ENCODE measurements at places on chromosomes 3 and 15. TPM values are rescaled to one million over a fixed set of nuclear protein-coding genes. Genes with fewer than 3 reads are reported as not detected.

DNA sequence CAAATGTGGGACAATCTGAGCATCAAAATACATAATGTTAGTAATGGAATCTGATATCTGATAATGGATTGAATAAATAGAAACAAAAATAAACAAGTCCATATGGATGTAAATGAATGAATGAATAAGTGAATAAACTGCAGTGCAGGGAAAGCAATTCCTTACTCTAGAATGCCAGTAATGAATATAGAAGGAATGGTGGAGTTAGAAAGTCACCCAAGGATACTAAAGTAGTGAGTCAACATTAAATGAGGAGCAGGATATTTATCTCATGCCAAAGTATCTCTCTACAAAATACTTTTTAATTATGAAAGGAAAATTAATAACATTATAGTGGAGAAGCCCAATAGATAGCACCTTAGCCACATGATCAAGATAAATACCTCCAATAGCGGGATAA, 300.3 kb downstream of the FEZF2 start:
- H3K36me3 ChIP-seq = no peaks in the 10 kb centered on the region
- H3K4me1 ChIP-seq = no peaks in the 10 kb centered on the region
- no peak overlapping the region for H3K27ac ChIP-seq
- DNase-seq = no peak

DNA sequence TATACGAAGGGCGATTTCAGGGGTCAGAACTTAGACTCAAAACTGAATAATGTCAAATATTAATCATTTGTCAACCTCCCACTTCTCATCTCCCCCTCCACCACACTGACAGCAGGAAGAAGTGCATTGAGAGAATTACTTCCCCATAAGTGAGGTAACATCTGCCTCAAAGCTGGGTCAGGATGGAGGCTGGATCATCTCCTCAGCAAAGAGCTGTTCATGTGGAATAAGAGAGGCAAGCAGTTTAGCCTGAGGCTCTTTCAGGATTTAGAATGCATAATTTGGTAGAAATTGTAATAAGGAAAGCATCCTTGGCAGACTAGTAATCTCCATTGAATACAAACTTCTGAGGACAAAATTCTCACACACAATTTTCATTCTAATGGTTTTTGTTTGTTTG, 512.1 kb downstream of the ROBO1 start:
- no peaks in the 10 kb centered on the region for H3K27me3 ChIP-seq
- no peaks in the 10 kb centered on the region for H3K36me3 ChIP-seq
- DNase-seq = no peak
- no peaks in the 10 kb centered on the region for H3K4me1 ChIP-seq
- no peak overlapping the region for H3K27ac ChIP-seq
- no peak overlapping the region for H3K4me3 ChIP-seq

The NUTM1 gene
- total RNA-seq = not detected

DNA sequence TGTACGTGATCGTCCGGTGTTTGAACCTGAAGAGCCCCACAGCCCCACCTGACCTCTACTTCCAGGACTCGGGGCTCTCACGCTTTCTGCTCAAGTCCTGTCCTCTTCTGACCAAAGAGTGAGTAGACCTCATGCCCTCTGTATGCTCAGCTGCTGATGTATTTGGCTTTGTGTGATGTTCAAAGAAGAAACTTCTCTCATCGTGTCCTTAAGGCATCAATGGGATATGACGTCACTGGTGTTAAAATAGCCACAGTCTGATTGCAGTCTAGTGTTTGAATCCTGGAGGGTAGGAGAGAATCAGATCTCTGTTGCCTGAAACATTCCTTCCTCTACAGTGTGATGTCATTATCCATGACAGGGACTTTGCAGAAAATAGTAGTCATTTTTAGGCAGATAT, 28.1 kb downstream of the ABHD2 start:
- no peaks in the 10 kb centered on the region for H3K27me3 ChIP-seq
- no peak for DNase-seq
- no peak overlapping the region for H3K4me3 ChIP-seq
- peaks cover 75% of the 10 kb centered on the region for H3K4me1 ChIP-seq
- H3K27ac ChIP-seq = peak overlapping the region; percentile 36

GRCh38 chr15:78448441-78449219, 10.6 kb downstream of the IREB2 start:
- DNase-seq = no peak
- H3K27me3 ChIP-seq = no peaks in the 10 kb centered on the region
- no peak overlapping the region for H3K27ac ChIP-seq
- H3K36me3 ChIP-seq = no peaks in the 10 kb centered on the region

DNA sequence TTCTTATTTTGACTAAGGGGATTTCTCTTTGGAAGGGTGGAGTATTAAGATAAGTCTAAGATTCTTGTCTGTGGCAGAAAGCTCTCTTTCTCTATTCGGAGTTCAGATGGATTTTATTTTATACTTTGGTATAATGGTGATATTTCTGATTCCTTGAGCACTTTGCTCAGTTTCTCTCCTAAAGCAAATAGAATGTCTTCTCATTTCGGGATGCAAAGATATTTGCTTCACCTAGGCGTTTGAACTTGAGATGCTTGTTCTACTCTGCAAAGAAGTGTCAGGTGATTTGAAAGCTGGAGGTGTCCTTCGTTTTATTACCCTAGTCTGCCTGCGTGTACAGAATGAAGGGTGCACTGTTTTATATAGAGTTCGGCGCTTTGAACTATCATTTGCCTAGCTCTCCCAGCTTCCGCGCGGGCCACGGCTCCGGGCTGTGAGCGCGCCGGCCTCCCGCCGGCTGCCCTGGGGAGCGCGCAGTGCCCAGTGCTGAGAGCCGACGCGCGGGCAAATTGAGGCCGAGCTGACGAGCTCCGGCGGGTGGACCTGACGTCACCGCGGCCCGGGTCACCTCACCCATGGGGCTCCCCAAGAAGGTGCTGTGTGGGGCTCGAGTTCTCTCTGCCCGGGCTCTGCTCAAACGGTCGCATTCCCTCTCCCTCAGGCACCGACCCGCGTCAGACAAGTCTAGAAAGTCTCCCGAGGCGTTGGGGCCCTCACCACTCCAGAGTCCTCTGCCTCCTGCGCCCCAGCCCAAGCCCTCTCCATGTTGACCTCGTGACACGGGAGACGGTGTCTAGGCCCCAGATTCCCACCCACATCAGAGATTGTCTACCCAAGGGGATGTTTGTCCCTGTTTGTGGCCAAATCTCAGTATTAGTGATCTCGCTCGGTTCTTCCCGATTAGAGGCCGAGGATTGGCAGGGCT, 7.5 kb downstream of the SOX2 start:
- no peaks in the 10 kb centered on the region for H3K4me1 ChIP-seq
- H3K27ac ChIP-seq = no peak overlapping the region
- H3K4me3 ChIP-seq = no peak overlapping the region
- no peaks in the 10 kb centered on the region for H3K36me3 ChIP-seq

- no peaks in the 10 kb centered on the region for H3K27me3 ChIP-seq
- H3K27ac ChIP-seq = no peak overlapping the region
- H3K4me1 ChIP-seq = peaks cover 14% of the 10 kb centered on the region
Observed at GRCh38 chr3:128390867-128391266, 75.8 kb downstream of the DNAJB8 start.

DNA sequence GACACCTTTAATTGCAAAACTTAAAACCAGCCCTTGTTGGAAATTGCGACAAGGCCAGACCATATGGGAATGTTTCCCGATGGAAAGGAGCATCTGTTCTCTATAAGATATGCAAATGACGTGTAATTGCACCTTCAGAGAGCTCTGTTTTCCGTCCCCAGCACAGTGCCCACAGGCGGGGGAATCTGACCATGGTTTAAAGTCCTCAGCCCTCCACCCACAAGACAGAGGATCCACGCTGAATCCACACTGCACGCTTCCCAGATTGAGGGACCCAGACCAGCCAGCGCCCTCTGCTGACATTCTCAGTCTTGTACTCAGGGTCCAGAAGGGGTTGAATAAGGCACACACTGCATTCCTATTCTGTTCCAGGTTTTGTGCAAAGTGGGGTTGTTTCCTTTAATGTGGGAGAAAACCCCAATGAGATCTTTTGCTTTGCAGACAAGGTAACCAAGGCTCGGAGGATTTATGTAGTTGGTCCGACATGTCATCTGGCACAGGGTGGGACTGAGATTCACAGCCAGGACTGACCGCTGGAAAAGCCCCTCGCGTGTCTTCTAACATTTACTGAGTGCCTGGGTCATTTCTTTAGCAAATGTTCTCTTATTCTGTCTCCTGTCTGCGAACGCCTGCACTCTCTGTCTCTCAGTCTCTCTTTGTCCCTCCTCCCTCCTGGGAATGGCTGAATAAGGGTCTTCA, 36.8 kb upstream of the KLHL25 start:
- no peaks in the 10 kb centered on the region for H3K27me3 ChIP-seq
- H3K27ac ChIP-seq = no peak overlapping the region
- no peaks in the 10 kb centered on the region for H3K4me1 ChIP-seq
- peak; percentile 71 for DNase-seq
- H3K4me3 ChIP-seq = no peak overlapping the region
- no peaks in the 10 kb centered on the region for H3K36me3 ChIP-seq

- H3K4me3 ChIP-seq = no peak overlapping the region
- H3K27me3 ChIP-seq = no peaks in the 10 kb centered on the region
- H3K27ac ChIP-seq = no peak overlapping the region
- no peaks in the 10 kb centered on the region for H3K36me3 ChIP-seq
Observed at GRCh38 chr3:79886204-79886603, 118.4 kb upstream of the ROBO1 start.

The FURIN gene
- total RNA-seq = 101 TPM

DNA sequence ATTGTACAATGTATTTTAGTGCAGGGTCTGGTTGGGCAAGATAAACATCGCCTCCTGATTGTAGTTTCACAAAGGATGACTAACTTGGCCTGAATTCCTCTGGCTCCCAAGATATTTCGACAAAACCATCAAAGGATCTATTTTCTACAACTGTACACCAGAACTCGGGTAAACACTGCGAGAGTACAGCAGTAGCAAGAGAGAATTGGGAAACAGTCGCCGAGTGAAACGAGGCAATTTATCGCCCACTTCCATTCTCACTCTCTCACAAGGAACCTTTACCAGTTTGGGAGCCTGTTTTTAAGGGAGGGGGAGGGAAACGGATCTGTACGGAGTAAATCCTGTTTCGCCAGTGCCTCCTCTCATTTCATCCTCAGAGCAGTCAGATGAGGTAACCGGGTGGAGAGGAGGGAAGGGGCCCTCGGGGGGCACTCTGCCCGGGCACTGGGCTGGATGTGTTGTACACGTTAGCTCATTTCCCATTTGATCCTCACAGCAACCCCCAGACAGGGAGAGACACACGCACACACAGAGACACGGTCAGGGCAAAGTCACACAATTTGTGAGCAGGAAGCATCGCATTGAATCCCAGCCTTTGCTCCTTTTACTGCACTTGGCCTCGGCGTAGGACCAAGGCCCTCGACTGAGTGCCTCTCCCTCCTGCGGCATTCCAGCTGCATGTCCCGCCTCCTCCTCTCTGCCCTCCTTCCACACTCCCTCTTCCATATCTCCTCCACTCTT, 120.1 kb downstream of the LIPC start:
- H3K4me3 ChIP-seq = no peak overlapping the region
- no peak overlapping the region for H3K27ac ChIP-seq
- no peak for DNase-seq
- H3K4me1 ChIP-seq = no peaks in the 10 kb centered on the region

GRCh38 chr3:5613599-5613998, 426.1 kb downstream of the EDEM1 start:
- no peak overlapping the region for H3K4me3 ChIP-seq
- DNase-seq = no peak
- no peaks in the 10 kb centered on the region for H3K4me1 ChIP-seq

- no peak for DNase-seq
- no peaks in the 10 kb centered on the region for H3K4me1 ChIP-seq
- no peaks in the 10 kb centered on the region for H3K27me3 ChIP-seq
- no peak overlapping the region for H3K27ac ChIP-seq
- H3K36me3 ChIP-seq = no peaks in the 10 kb centered on the region
Observed at GRCh38 chr3:16520970-16521881, 7.7 kb upstream of the RFTN1 start.

The DAZL gene
- total RNA-seq = not detected

The LMCD1 gene
- 17.7 TPM for total RNA-seq

GRCh38 chr15:50939911-50940310, 31.4 kb downstream of the AP4E1 start:
- H3K36me3 ChIP-seq = no peaks in the 10 kb centered on the region
- no peak overlapping the region for H3K27ac ChIP-seq
- no peak overlapping the region for H3K4me3 ChIP-seq
- no peaks in the 10 kb centered on the region for H3K27me3 ChIP-seq

DNA sequence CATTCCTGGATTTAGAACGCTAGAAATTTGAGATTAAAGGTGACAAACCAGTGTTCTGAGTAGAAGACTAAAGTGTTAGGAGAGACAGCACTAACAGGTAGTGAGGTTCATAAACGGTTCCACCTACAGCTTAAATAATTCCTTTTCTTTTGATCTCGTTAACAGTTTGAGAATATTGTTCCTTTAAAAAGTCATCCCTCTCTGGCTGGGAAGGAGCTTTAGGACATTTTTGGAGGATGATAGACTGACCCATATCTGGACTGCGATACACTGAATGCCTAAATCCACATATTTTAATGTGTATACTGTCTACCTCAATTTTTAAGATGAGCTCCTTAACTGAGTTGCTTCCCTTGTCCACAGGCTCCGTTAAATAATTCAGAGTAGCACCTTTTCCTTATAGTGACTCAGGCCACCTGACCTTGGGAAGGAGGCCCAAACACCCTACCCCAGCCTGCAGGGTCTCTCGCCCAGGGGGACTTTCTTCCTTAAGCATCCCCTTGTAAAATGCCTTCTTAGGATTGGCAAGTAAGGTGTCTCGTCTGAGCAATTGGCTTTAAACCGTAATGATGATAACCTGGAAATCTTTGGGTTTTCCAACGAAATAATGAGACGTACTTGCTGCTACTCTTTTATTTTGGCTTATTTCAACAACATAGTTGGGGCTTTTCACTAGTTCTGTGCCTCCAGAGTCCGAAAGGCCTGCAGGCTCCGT, 3.3 kb downstream of the TRIM71 start:
- no peak overlapping the region for H3K4me3 ChIP-seq
- H3K27me3 ChIP-seq = peaks cover 4% of the 10 kb centered on the region
- no peak overlapping the region for H3K27ac ChIP-seq
- peak; percentile 2 for DNase-seq
- no peaks in the 10 kb centered on the region for H3K4me1 ChIP-seq

The PAK6 gene
- 5.4 TPM for total RNA-seq

DNA sequence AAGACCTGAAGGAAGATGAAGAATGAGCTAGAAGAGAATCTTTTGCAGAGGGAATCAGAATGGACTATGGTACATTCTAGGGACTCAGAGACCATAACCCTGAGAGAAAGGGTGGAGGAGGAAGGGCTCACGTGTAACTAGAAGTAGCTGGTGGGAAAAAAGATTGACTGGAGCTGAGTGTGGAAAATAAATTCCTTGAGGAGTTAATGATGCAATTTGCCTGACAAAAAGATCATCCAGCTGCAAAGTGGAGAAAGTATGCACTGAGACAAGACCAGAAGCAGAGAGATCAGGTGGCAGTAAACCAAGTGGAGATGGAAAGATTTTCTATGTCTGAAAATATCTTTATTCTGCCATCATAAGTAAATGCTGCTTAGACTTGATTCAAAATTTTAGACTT, 52.9 kb upstream of the TBL1XR1 start:
- no peak overlapping the region for H3K4me3 ChIP-seq
- no peaks in the 10 kb centered on the region for H3K36me3 ChIP-seq
- H3K27me3 ChIP-seq = no peaks in the 10 kb centered on the region
- no peaks in the 10 kb centered on the region for H3K4me1 ChIP-seq

The CPLX3 gene
- not detected for total RNA-seq

- no peak overlapping the region for H3K27ac ChIP-seq
- H3K4me3 ChIP-seq = no peak overlapping the region
- no peaks in the 10 kb centered on the region for H3K4me1 ChIP-seq
- DNase-seq = no peak
- H3K36me3 ChIP-seq = no peaks in the 10 kb centered on the region
Observed at GRCh38 chr3:159077860-159078259, 276.0 kb downstream of the MFSD1 start.

GRCh38 chr3:167484551-167484950, 10.7 kb upstream of the SERPINI2 start:
- H3K4me1 ChIP-seq = no peaks in the 10 kb centered on the region
- DNase-seq = no peak
- no peak overlapping the region for H3K4me3 ChIP-seq
- H3K36me3 ChIP-seq = no peaks in the 10 kb centered on the region

The CD86 gene
- total RNA-seq = 0.31 TPM

The GOLGA8H gene
- 0.84 TPM for total RNA-seq

Data from pancreas (tissue), 10 donors.